ENCODE measurements at places on chromosomes 7 and 10.

DNA sequence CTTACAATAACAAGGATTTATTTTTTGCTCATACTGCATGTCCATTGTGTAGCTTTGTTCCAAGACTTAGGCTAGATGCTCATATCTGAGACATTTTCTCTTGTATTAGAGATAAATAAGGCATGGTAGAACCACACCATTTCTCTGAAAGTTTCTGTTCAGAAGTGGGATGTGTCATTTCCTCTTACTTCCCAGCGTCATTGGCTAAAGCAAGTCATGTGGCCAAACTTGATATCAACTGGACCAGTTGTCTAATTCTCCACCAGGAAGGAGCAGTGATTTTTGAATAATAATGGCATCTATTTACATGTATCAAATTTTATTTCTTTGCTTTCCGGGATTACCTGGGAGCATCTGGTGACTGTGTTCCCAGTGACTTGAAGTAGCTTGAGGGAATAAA is 38.3 kb downstream of the AHCYL2 start:
- no peaks in the 10 kb centered on the region for H3K27me3 ChIP-seq
- no peak overlapping the region for H3K4me3 ChIP-seq
- H3K4me1 ChIP-seq: no peaks in the 10 kb centered on the region
- no peak for DNase-seq
- no peak overlapping the region for H3K27ac ChIP-seq
- H3K36me3 ChIP-seq: no peaks in the 10 kb centered on the region

- no peak for DNase-seq
- H3K4me3 ChIP-seq: no peak overlapping the region
- no peak overlapping the region for H3K27ac ChIP-seq
- H3K4me1 ChIP-seq: no peaks in the 10 kb centered on the region
- H3K36me3 ChIP-seq: no peaks in the 10 kb centered on the region
- peaks cover 52% of the 10 kb centered on the region for H3K27me3 ChIP-seq
These were observed 42.7 kb upstream of the NKX6-2 start for GRCh38 chr10:132828681-132829080.

DNA sequence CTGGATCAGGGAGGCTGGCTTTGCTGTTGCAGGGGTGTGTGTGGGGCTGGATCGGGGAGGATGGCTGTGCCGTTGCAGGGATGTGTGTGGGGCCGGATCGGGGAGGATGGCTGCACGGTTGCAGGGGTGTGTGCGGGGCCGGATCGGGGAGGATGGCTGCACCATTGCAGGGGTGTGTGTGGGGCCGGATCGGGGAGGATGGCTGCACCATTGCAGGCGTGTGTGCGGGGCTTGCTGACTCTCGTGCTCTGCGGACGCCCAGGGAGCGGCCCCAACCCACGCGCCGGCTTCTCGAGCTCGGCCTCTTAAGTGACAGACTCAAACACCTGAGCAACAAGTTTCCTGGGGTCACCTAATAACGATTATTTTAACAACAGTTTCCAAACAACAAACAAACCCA is 518.2 kb downstream of the DNAJB6 start:
- H3K27ac ChIP-seq: no peak overlapping the region
- H3K27me3 ChIP-seq: no peaks in the 10 kb centered on the region
- DNase-seq: no peak
- H3K4me1 ChIP-seq: no peaks in the 10 kb centered on the region

- H3K4me3 ChIP-seq: no peak overlapping the region
- H3K27me3 ChIP-seq: peaks cover 16% of the 10 kb centered on the region
- DNase-seq: no peak
- H3K36me3 ChIP-seq: no peaks in the 10 kb centered on the region
These were observed 71.4 kb downstream of the NEURL1 start for GRCh38 chr10:103564776-103565520.

- peaks cover 49% of the 10 kb centered on the region for H3K36me3 ChIP-seq
- H3K27ac ChIP-seq: no peak overlapping the region
- no peaks in the 10 kb centered on the region for H3K4me1 ChIP-seq
- DNase-seq: no peak
- no peaks in the 10 kb centered on the region for H3K27me3 ChIP-seq
These were observed 6.5 kb upstream of the OIT3 start for GRCh38 chr10:72887043-72887442.

DNA sequence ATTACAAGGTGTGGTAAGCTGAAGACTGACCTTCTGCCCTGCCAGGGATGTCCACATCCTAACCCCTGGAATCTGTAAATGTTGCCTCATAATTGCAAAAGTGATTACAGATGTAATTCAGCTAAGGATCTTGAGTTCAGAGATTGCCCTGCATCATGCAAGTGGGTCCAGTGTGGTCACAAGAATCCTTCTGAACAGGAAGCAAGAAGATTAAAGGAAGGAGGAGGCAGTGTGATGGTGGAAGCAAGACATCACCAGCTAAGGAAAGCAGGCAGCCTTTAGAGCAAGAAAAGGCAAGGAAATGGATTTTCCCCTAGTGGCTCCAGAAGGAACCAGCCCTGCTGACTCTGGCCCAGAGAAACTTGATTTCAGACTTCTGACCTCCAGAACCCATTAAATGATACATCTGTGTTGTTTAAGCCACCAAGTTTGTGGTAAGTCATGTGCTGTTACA is 78.1 kb downstream of the USP6NL start:
- no peak overlapping the region for H3K4me3 ChIP-seq
- no peaks in the 10 kb centered on the region for H3K36me3 ChIP-seq
- H3K4me1 ChIP-seq: peaks cover 24% of the 10 kb centered on the region
- H3K27me3 ChIP-seq: no peaks in the 10 kb centered on the region
- peak overlapping the region; percentile 3 for H3K27ac ChIP-seq

DNA sequence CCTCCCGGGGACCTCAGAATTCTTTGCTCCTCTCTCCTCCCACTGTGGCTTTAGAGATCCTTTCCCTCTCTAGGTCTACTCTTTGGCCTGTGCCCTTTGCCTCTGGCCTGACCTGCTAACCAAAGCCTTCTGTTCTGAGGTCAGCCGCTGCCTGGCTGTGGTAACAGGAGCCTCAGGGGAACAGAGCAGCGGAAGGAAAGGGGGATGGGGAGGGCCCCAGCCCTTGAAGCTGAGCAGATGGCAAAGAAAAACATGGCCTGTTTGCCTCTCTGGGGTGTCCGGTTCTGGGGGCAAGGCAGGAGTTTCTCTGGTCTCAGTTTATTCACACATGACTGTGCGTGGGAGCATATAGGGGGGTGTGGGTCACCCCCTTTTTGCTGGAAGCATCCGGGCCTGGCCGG is 28.2 kb downstream of the COL26A1 start:
- H3K36me3 ChIP-seq: no peaks in the 10 kb centered on the region
- no peaks in the 10 kb centered on the region for H3K4me1 ChIP-seq
- no peak for DNase-seq
- H3K27me3 ChIP-seq: peaks cover 11% of the 10 kb centered on the region
- H3K27ac ChIP-seq: no peak overlapping the region
